T-helper 1 cell (primary cell): ENCODE measurements at places on chromosomes 7 and 10.
A peak's percentile ranks its signal among the peaks of the same experiment; 100 is the strongest.

- no peak for DNase-seq
Observed at GRCh38 chr10:111109501-111110242, 32.8 kb downstream of the ADRA2A start.

DNA sequence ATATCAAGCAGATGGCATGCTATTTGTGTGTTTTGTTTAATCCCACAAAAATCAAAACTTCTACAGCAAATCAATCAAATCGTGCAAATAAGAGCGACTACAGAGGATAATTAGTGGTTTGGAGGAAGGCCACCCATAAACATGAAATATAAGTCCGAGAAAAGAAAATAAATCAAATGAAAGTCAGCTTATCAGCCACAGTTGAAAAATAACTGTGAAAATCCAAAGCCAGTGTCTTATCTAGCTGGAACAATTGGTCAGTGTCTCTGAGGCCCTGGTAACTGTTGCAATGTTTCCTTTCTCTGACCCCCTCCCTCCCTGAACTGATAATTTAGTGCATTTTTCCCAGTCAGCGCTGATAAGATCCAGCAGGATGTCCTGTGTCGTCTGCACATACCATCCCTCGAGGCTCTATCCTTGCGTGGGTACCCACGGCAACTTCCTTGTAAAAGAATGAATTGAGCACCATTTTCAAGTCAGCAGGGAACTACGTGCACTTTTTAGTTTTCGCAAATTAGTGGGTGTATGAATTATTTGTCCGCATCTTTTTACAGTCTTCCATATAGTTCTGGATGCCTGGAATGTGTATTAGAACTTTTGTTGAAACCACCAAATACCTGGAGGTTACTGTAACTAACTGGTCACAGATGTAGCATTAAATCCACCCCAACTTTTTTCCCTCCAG, 10.8 kb upstream of the JCAD start:
- no peak for DNase-seq

GRCh38 chr10:77587416-77587790, 50.2 kb downstream of the KCNMA1 start:
- no peak for DNase-seq

GRCh38 chr7:96397936-96398598, 76.2 kb upstream of the SLC25A13 start:
- DNase-seq = no peak

GRCh38 chr7:12719141-12719919, 31.9 kb downstream of the ARL4A start:
- no peak for DNase-seq

- no peak for DNase-seq
Observed at GRCh38 chr10:48555310-48556042, 49.4 kb downstream of the ARHGAP22 start.

DNA sequence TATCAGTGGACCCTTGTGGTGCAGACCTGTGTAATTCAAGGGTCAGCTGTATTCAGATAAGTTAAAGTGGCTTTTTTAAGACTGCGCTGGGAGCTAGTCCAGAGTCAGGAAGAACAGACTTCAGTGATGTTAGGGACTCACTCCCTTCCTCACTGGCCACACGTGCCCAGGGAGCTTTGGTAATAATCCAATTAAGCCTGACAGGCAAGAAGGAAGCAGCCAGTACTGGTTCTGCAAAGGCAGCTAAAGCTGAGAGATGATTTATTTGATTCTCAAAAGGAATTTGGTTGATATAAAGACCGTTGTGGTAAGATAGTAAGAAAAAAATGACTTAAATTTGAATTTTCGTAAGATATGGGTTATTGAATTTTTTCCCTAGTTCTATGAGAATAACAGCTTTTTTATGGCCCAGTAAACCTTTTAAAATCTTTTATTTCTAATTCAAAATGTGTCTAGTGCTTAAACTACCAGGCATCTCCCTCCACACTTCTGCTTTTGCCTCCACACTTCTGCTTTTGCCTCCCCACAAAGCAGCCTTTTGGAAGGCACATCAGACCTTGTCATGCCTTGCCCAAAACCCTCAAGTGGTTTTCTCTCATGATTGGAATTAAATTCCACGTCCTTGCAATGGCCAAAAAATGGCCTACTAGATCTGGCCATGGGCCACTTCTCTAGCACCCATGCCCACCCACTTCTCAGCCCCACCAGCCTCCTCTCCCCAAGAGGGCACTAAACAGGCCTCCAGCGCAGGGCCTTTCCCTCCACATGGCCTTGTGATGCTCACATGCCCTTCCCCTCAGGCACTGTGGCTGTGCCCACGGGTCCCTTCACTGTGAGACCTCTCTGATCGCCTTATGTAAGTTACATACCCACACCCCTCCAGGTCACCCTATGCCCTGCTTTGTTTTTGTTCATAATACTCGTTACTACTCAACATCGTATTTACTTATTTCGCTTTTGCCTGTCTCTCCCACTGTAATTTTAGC, 92.5 kb downstream of the POU6F2 start:
- DNase-seq = no peak

DNA sequence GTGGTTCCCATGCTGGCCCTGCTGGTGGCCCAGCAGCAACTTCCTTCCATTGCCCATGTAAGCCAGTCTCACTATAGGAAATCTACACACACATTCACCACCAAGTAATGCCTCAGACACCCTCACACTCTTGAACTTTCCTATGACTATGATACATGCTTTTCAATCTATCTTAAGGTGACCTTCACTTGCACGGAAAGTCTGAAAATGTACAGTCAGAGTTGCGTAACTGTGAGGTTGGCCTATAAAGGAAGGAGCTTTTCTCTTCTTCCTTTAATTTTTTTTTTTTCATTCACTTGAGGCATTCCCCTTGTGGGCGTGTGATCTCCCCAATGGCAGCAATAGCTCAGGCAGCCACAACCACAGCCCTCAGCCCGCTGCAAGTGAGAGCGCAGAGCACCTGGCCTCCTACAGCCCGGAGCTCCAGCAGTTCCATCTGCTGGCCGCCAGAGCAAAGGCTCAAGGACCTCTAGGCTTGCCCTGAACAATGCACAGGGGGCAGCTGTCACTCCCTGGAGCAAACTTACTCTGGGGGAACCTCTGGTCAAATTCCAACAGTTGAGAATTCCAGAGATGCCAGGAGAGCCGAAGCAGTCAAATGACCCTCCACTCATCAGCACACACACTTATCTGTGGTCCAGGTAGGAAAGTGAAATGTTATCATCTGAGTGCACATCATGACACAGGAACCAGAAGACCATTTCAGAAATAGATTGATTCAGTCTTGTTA, 123.1 kb upstream of the ADO start:
- DNase-seq = peak; percentile 50

DNA sequence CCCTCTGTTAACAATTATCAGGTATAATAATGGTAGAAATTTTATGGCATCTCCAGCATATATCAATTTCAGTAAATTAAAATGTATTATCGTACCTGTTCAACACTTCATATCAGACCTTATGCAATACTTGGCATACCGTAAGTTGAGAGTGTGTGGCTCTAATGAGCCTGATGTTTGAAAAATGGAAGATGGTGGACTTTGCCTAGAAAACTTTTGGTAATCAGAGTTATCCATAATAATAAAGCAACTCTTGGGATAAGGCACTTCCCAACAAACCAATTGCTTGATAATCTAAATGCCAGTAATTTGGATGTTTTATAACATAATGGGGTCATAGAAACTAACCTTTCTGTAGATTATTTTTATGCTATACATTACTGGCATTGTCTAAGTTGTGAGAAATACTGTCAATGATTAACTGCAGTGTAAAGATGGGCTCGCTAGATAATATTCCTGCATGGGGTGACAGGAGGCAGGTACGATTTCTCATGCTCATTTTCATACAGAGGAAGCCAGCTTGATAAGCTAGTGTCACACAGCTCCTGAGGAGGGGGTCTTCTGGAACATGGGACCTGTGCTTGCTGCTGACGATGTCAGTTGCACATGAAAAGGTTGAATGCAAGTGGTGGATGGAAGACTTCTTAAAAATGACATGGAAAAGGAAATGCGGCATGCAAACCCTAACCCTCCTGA, 27.8 kb upstream of the DMBT1 start:
- DNase-seq = no peak

GRCh38 chr10:72061491-72061890, 26.9 kb downstream of the SPOCK2 start:
- no peak for DNase-seq

DNA sequence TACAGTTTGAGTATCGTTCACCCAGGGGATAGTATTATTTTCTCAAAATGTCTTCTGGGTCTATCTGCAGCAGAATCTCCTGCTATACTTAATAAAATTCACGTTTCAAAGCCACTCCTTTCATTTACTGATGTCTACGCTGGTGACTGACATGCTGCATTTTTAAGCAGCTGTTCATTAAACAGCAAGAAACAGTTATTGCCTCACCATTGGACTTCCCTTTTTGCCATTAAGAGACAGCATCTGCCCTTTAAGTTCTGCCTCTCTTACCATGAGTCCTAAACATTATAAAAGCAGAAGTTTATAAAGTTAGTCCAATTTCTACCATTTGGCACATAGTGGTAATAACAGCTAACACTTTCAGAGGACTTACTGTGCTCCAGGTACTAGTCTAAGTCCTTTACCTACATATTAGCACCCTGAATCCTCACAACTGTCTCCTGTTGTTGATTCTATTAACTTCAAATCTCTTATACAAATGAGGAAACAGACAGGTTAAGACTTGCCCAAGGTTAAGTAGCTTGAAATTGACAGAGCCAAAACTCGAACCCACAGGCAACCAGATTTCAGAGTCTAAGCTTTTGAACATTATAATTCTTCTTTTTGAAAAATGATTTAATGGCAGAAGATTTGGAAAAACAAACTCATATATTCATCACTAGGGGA, 169.5 kb downstream of the SNX13 start:
- no peak for DNase-seq

GRCh38 chr10:125116652-125117310, 43.6 kb downstream of the CTBP2 start:
- DNase-seq = no peak

- DNase-seq = no peak
Observed at GRCh38 chr7:25675789-25676474, 447.6 kb upstream of the NPVF start.

DNA sequence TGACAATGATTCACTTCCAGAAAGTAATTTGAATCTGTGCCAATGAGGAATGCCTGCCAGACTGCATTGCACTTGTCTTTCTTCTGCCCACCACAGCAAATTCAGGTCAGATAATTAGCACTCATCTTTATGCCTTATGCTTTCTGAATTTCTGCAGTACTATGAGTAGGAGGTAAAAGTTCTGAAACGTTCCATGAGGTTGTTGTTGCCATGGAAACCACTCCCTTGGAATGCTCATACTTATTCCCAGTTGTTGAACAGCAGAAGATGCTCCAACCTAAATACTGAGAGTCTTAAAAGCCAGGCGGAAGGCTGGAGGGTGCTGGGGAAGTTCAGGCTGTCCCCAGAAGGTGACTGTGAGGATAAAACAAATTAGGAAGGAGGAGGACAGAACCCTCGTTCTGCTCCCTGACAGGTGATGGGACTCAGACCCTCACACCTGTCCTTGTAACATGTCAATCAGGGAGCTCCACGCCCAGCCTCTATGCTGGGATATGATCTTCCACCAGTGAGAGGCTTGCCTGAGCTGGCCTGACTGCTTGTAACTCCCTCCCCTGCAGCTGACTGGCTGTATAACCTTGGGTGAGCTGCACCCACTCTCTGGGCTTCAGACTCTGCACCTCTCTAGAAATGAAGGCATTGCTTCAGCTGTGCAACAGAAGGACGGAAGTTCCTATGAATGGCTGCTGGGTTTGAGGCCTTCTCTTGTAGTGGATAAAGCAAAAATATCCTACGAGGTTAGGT, 554.3 kb upstream of the MGMT start:
- DNase-seq = no peak

- no peak for DNase-seq
Observed at GRCh38 chr7:108291791-108292440, 161.8 kb upstream of the LAMB4 start.

- no peak for DNase-seq
Observed at GRCh38 chr10:44235363-44235762, 149.5 kb downstream of the CXCL12 start.

DNA sequence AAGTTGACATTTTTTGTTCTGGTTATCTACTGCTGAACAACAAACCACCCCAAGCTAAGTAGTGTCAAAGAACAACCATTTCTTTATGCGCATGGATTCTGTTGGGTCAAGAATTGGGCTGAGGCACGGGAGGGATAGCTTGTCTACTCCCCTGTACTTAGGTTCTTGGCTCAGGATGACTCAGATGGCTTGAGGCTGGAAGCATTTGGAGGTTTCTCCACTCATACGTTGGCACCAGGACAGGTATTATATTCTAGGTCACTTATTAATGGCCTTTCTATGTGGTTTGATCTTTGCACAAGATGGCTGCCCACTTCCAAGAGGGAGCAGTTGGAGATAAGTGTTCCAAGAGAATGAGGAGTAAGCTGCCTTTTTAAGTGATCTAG, 11.8 kb upstream of the TFAM start:
- no peak for DNase-seq

GRCh38 chr7:40711706-40712105, 576.9 kb downstream of the SUGCT start:
- DNase-seq = no peak

- no peak for DNase-seq
Observed at GRCh38 chr10:76022366-76022765, 590.9 kb downstream of the LRMDA start.

GRCh38 chr10:133458021-133458709, 4.4 kb downstream of the SCART1 start:
- no peak for DNase-seq

- DNase-seq = no peak
Observed at GRCh38 chr7:38862666-38863065, 46.3 kb downstream of the VPS41 start.

GRCh38 chr7:122306320-122307227, 2.0 kb upstream of the FEZF1 start:
- DNase-seq = no peak

DNA sequence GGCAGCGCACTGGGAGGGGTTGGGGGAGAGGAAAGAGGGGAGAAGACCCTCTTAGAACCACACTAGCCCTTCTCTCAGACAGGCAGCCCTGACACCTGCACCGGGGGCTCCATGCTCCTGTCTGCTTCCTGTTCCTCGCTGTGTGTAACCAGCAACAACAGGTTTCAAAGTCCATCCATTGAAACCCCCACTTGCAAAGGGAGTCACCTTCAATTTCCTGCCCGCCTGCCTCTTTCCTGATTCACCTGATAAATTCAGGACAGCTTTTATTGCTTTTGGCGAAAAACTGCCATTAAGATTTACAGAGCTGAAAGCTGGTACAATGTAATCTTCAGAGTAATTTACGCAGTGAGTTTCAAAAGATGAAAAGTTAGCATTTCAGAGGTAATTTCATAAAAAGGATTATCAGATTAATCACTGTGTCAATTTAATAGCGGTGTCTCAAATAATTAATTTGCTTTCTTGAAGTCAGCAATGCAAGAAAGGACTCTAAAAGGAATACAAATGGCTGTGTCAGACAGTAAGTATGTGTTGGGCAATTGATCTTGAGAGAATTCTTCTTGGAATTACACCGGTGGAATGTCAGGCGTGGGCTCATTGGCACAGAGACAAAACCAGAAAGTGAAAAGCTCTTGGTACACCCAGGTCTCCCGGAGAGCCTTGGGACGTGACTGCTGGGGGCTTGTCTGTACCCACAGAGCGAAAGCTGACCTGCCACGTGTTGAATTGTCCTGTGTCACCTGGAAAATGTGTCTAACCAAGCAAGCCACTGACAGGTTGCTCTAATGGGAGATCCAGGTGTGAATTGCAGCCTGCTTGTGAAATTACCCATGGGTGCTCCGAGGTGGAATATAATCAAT, 60.7 kb downstream of the TMEM209 start:
- no peak for DNase-seq
